ENCODE measurements at places on chromosomes 4 and X.

- DNase-seq: no peak
Measured at GRCh38 chrX:120561634-120562568, 1.1 kb upstream of the CUL4B start.

GRCh38 chrX:64151911-64152310 lies 53.6 kb downstream of the AMER1 start:
- no peak for DNase-seq

GRCh38 chrX:41180194-41180908 lies 95.1 kb downstream of the USP9X start:
- DNase-seq: no peak

DNA sequence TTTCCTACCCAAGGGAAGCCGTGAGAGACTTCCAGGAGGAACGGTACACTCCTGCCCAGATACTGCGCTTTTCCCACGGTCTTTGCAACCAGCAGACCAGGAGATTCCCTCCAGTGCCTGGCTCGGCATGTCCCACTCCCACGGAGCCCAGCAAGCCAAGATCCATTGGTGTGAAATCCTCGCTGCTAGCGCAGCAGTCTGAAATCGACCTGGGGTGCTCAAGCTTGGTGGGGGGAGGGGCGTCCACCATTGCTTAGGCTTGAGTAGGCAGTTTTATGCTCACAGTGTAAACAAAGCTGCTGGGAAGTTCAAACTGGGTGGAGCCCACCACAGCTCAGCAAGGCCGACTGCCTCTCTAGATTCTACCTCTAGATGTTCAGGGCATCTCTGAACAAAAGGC lies 284.8 kb upstream of the FGF13 start:
- no peak for DNase-seq

DNA sequence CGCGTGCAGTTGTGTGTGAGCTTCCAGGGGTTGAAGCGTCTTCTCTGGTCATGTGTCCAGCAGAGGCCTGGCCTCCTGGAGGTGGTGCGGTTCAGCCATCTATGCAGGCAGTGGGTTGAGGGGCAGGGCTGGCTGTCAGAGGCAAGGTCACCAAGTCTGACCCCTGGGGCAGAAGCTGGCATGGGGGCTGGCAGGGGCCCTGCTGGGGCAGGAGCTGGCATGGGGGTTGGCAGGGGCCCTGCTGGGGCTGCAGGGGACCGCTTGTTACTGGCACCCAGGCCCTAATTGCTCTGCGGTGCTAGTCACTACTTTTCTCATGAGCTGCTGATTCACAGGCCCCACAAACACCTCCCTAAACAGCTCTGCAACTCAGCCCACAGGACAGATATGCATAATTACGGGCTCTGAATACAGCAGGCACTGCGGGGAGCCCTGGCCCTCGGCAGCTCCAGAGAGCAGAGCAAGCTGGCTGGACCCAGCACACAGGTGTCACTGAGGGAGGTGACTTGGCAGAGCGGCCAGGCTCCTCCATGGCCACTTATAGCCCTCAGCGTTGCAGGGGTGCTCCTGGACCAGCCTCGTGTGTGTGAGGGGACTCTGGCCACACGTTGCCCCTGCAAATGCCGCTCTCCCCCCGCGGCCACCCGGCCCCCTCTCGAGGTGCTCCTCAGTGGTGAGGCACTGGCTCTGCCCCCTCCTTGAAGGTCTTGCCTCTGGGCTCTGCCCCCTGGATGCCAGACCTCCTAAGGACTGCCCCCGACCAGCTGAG lies 32.7 kb downstream of the CPLX1 start:
- DNase-seq: no peak

- no peak for DNase-seq
Measured at GRCh38 chrX:110167952-110168451, 149.9 kb downstream of the AMMECR1 start.

- DNase-seq: peak; percentile 85
Measured at GRCh38 chrX:47217852-47218279, 615 bp upstream of the CDK16 start.

DNA sequence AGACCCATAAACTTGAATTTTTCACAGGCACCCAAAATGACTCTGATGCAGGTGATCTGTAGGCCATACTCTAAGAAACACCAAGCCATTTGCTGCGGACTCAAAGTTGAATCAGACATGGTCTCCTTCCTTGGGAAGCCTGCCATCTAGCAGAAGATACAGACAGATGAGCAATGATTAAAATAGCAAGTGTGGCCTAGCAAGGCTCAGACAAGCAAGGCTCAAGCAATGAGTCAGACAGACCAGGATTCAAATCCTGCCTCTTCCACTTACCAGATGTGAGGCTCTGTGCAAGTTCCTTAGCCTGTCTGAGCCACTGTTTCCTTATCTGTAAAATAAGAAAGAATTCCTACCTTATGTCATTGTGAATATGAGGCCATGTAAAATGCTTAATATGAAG lies 2.3 kb downstream of the CCDC149 start:
- no peak for DNase-seq

DNA sequence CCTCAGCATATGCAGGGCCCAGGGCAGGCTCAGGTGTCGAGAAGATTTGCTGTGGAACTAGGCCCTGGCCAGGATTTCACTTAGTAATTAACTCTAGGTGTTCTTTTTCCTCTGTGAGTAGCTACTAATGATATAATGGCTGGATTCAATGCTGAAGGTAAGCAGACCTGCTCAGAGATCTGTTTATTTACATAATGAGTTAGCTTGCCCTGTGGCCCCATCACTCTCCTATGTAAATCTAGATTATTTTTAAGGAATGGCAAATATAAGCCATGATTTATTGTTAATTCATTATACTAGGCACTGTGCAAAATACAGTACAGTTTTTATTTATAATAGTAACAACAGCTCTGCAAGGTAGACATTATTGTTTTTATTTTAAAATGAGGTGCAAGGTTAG lies 117.2 kb downstream of the IRF2 start:
- DNase-seq: no peak

DNA sequence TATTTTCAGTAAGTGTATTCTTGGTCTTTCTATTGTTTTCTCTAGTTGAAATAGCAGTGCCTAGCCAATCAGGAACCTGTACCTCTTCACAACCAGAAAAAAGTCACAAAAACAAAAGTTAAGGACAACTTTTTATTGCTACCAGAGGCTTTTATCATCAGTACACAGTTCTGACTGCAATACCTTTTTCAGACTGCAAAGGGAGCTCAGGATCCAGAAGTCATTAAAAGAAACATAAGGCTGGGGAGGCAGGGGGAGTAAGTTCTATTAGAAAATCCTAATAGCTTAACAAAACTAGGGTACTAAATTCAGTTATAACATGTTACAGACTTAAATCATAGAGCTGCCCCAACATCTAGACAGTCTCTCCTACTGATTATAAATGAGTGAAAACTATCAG lies 28.8 kb downstream of the CCNI start:
- no peak for DNase-seq

All from GOT3 (cell line).